ENCODE measurements at places on chromosomes 13 and 19.

DNA sequence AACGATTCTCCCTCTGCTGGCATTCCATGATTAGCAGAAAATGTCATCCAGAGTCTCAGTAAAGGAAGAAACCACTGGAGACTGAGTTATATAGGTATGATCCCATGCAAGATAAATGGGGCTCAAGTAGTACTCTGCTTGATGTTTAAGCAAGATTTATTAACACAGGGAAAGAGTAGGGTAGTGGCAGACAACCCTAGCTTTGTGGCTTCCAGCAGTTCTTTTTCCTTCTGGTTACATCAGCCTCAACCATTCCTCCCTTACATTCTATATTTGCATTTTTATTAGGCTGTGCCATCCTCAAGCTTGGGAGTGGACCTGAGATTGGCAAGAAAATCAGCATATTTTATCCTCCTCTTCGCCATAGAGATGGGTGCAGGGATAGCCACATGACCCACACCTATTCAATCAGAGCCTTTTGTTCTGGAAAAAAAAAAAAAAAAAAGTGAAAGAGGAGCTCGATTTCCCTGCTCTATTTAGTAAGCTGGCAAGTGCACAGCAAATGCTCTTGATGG, 402.1 kb downstream of the ZNF536 start:
- DNase-seq: no peak

- DNase-seq: no peak
These were observed 10.4 kb upstream of the PLA2G4C start for GRCh38 chr19:48121066-48121465.

- DNase-seq: no peak
These were observed 249.4 kb downstream of the SLITRK6 start for GRCh38 chr13:85549819-85550218.

DNA sequence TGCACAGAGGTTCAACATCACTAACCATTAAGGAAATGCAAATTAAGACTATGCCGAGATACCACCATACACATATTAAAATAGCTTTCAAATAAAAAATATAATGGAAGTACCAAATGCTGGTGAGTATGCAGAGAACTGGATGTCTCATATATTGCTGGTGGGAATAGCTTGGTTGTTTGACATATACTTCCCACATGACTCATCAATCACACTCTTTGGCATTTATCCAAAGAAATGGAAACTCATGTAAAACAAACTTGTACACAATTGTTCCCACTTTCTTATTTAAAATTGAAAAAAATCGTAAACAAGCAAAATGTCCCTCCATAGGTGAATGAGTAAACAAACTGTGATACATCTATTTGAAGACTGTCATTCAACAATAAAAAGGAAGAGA, 982.6 kb upstream of the ATXN8OS start:
- DNase-seq: no peak

DNA sequence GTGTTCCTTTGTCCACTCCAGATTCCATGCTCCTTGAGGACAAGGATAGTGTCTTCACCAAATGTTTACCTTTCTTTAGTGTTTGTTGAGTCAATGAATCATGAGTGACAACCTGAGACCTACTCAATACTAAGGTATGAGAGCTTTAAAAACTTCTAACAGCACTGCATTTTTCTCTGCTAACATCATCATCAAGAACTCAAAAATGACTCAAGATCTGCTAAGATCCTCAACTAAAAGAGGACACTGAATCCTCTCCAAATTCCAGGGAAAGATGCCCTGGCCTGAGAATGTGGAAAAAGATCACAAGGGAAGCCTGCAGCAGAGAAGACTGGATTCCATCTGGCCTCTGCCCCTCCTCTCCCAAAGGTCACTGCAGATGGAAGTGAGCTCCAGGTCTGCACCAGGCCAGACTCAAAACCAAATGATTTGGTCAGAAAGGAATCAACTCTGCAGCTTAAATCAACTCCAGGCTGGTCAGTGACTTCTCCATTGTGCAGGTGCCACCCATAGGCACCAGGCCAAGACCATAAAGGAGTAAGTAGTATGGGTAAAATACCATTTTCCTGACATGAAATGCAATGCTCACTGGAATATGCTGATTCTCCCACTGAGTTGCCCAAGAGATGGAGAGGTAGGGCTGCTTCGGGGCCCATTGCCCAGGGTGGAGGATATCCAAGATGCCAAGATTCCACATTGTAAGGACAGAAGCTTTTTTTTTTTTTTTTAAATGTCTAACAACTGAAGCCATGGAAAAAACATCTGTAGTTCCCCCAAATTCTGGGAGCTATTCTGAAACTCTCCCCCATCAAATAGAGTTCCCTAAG, 89.5 kb upstream of the DOCK9 start:
- DNase-seq: no peak

DNA sequence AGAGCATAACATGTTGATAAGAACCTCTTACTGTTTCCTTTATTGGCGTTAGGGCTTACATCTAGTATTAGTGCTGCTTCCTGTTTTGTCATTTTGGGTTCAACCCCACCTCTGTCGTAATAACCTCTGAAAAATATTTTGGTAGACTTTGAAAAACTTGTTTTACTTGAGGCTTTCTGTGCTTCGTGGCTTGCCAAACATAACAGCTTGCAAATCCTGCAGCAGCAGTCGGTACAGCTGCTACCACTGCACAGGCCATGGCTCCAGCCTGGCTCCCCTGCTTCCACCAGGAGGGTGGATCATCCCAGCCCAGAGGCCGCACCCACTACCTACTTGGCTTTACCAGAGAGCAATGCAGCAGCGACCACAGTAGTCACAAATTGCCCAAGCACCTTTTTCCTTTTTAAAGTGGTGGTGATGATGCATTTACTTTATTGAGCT, 11.8 kb upstream of the CEACAM4 start:
- no peak for DNase-seq

DNA sequence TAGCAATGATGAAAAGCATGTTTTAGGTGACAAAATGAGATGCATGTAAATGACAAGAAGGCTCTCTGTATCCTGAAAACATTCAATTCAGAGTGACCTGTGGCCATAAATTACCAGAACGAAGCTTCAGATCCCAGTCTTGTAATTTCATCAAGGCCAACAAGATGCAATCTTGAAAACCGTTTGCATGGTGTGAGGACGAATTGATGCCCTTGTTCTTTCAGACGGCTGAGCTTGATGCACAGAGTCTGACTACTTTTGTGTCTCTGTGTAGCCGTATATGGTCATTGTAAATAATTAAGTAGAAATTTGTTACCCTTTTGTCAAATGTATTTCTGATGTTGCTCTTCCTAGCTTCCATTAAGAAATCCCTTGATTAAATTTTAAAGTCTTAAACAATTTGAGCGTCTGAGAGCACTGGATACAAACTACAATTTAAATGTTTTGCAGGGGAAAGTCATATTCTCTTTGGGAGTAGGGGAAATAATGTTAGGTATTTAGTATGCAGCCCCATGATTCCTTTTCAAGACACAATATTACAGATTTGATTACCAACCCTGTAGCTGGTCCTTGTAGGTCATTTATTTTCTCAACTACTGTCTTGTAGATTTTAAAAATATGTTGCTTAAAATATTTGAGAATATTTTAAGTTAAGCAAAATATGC, 125.8 kb upstream of the PCDH9 start:
- no peak for DNase-seq

GRCh38 chr19:39670998-39671397, 15.3 kb downstream of the LGALS16 start:
- DNase-seq: no peak

DNA sequence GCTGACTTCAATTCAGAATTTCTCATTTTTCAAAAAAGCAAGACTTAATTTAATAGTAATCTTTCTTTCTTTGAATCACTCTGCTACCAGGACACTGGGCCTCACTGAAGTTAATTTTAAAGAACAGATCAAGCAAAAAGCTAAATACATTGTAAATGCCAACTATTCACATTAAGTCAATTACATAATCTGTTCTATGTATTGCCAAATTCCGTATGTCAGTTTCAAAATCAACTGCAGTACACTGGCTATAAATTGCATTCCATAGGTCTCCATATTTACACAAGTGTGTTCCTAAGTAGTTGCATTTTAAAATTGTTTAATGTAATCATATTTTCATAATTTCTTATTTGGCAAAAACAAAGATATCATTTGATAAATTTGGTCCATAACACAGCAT, 10.1 kb downstream of the FOXO1 start:
- no peak for DNase-seq

DNA sequence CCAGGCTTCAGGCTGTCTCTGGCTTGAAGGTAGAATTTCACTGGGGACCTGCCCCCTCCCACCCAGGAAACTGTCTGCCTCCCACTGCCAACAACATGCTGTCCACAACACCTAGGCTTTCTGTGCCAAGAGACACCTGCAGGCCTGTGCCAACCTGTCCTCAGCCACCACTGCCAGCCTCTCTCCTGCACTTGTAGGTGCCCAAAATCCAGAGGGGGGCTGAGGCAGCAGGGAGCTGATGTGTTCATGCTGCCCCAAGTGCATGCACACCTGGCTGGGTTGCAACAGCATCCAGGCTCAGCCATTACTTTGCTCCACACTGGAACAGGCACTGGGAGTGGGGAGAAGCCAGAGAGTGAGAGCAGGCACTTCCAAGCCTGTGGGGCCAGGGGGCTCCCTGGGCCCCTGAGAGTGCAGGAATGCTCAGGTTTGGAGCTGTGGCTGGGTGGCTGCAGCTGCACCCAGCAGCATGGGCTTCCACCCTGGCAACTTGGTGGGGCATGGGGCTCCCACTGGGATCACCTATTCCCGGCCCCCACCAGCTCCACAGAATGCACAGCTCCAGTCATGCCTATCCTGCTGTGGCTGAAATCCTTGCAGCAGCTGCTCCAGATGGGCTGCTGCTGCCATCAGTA, 218.1 kb upstream of the OBI1 start:
- DNase-seq: no peak

All from stimulated activated CD4-positive, alpha-beta T cell treated with anti-CD3 and anti-CD28 coated beads, Interleukin-1b, Interleukin-23, amount 100 ng/mL, for 4 hours (primary cell).